ENCODE measurements at places on chromosomes 11 and 22.

- DNase-seq: no peak
Observed at GRCh38 chr11:85737738-85738137, 51.7 kb upstream of the CCDC89 start.

- DNase-seq: no peak
Observed at GRCh38 chr11:65801153-65801987, 14.5 kb downstream of the OVOL1 start.

DNA sequence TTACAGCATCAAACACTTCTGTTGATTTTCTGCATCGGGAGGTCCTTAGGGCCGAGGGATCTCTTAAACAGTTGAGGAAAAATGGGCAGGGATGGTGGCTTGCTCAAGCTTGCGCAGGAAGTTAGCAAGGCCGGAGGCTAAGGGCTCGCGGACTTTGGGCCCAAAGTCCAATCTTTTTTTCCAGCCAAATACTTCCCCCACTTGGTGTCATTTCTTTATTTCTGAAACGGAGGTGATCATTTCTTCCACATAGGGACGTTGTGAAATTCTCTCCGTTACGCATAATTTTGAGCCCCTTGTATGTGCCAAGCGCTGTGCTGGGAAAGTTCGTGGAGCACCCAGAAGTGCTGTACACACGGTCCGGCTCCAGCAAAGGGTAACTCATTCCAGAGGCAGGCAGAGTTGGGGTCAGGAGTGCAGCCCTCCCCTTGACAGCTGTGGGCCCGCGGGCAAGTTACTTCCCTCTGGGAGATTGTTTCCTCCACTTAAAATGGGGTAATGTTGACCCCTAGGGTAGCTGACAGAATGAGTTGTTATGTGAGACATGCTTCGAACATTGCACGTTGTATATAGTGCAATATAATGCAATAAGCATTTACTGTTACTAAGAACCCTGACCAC lies 809 bp downstream of the MIEF1 start:
- no peak for DNase-seq

DNA sequence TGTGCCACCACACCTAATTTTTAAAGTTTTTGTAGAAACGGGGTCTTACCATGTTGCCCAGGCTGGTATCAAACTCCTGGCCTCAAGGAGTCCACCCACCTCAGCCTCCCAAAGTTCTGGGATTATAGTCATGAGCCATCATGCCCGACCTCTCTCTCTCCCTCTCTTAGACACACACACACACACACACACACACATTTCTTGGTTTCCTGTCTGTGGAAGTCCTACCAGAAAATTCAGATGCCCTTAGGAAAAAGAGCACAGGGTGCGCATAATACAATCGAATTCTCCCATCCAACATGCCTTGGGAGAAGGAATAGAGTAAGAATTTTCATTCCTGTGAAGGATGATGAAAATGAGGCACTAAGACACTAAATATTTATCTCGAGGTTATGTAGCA lies 10.4 kb downstream of the MICAL3 start:
- DNase-seq: no peak

DNA sequence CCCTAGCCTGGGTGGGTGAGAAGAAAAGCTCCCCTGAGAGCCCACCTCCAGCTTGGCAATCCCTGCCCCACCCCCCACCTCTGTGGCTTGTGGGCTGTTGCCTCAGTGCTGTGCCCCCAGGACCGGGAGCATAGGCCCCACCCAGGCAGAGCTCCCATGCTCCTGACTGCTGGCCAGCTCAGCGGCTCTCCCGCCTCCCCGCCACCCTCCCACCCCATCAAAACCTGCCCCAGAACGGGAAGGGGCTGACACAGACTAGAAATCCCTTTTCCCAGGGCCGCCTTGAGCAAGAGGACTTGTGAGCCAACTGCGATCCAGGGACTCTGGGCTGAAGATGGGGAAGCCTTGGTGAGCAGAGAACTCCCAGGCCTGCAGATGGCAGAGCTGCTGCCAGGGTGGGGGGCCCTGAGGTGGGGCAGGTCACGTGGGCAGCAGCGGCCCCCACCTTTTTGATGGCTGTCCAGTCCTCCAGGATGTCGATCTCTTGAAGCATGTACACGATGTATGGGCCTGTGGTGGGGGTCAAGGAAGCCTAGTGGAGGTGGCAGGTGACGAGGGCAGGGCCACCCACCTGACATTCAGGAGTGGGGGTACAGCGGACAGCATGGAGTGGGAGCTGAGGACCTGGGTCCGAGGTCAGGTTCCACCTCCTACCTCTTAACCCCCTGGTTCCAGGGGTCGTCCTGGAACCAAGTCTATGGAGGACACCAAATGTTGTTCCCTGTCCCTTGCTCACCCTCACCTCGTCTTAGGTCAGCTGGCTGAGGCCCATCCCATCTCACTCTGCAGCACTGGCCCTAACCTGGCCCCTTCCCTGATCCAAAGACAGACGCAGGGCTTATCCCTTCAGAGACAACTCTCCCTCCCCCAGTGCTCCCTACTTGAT lies 2.3 kb upstream of the RIN1 start:
- DNase-seq: no peak

- DNase-seq: no peak
Observed at GRCh38 chr22:27399161-27399560, 402.4 kb downstream of the MN1 start.

- no peak for DNase-seq
Observed at GRCh38 chr11:128803449-128804245, 63.4 kb downstream of the KCNJ1 start.

DNA sequence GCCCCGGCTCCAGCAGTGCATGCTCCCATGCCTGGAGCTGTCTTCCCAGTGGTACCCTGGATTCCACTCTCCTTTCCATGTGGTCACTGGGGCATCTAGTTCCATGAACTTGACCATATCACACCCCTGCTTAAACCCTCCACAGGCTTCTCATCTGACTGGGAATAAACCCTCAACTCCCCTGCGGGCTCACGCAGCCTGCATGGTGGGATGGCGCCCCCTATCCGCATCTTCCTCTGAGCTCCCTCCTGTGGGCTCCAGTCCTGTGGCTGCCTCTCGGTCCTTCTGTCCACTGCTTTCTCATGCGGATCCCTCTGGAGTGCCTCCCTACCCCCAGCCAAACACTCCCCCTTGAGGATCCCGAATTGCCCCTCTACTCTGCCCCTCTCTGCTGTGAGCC lies 41.4 kb upstream of the TTLL12 start:
- DNase-seq: peak; percentile 62

GRCh38 chr11:95148938-95149337 lies 59.3 kb downstream of the ENDOD1 start:
- DNase-seq: no peak

GRCh38 chr22:34102633-34103032 lies 182.4 kb upstream of the LARGE1 start:
- peak; percentile 11 for DNase-seq

GRCh38 chr11:44576656-44577055 lies 11.2 kb downstream of the CD82 start:
- DNase-seq: no peak

GRCh38 chr11:17219016-17219415 lies 11.2 kb upstream of the PIK3C2A start:
- DNase-seq: no peak

- no peak for DNase-seq
Observed at GRCh38 chr11:71244116-71244810, 8.1 kb downstream of the SHANK2 start.

DNA sequence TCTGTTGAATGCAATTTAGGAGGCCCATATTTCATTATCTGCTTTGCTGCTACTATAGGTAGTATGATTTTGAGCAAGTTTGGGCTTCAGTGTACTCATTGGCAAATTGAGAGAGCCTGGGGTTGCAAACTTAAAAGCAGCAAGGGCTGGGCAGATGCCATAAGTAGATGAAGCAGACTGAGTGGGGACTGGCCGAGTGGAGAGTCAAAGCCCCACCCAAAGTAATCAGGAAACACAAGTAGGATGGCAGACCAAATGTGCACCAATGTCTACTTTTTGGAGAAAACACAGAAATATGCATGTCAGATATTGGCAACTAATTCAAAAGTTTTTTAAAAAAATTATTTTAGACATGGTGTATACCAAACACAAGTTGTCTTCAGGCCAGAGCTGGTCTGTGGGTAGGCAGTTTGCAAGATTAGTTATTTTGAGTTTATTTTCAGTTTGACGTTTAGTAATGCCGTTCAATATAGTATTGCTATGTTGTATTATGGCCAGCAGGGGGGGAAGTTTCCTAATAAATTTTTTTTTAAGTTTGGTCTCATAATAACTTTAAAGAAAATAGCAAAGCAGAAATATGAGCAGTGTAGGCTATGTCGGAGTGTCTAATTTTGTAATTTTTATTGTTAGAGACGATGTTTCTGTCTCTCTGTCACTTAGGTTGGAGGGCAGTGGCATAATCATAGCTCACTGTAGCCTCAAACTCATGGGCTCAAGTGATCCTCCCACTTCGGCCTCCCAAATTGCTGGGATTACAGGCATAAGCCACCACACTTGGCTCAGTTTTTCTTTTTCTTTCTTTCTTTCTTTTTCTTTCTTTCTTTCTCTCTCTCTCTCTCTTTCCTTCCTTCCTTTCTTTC lies 105.1 kb downstream of the HIPK3 start:
- no peak for DNase-seq

GRCh38 chr22:44860311-44860710 lies 107.9 kb downstream of the ARHGAP8 start:
- DNase-seq: no peak

DNA sequence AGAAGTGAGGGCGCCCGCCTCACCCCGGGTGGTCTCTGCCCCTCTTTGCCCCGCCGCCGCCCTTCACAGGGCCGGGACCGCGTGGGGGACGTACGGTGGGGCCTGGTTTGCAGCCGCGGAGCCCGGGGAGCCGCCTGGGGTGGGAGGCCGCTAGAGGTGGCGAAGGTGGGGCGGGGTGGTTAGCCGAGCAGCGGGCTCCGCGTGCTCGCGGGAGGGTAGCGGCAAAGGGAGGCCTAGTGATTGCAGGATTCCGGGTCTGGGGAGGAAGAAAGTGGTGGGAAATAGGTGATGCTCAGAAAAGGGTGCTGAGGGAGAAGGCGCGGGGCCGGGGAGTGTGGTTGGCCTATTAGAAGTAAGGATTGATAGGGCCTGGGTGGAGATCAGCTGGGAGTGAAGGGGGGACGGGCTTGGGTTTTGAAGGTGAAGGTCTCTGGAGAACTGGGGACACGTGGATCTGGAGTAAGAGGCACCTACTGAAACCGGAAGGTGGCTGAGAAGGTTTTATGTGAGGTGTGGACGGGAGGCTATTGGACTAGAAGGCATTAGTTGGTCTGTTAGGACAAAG lies 571 bp downstream of the FAR1 start:
- peak; percentile 65 for DNase-seq

- DNase-seq: no peak
Observed at GRCh38 chr11:45143494-45143893, 2.9 kb upstream of the PRDM11 start.

GRCh38 chr11:124670732-124671131 lies 2.8 kb downstream of the SIAE start:
- no peak for DNase-seq

DNA sequence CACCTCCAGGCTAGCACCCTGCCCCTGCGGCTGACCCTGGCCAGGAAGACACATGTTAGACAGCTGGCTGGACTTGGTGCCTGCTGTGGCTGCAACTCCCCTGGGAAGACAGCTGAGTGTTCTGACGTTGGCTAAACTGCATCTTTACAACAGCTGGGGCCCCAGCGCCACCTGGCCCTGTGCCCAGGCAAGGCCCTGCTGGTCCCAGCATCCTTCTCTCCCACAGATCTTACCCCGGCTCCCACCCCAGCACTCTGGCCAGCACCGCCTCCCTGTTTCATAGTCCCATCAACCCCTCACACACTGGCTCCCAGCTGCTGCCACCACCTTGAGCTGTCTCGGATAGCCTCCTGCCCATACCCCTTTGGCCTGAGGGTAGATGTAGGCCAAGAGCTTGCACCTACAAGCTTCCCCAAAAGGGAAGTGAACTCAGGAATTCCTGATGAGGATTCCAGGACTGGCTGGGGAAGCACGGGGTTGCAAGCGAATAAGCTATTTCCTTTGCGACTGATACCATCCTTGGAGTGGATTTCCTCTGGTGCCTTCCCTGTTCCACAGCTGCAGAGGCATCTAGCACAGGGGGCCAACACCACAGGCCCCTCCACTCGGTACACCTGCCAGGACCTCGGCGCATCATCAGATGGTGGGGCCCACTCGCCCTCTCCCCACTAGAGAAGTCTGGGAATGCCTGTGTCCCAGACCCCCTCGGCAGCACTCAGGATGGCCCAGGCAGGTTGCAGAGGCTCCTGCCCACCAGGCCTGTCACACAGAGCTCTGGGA lies 28.5 kb downstream of the RSPH14 start:
- DNase-seq: no peak

DNA sequence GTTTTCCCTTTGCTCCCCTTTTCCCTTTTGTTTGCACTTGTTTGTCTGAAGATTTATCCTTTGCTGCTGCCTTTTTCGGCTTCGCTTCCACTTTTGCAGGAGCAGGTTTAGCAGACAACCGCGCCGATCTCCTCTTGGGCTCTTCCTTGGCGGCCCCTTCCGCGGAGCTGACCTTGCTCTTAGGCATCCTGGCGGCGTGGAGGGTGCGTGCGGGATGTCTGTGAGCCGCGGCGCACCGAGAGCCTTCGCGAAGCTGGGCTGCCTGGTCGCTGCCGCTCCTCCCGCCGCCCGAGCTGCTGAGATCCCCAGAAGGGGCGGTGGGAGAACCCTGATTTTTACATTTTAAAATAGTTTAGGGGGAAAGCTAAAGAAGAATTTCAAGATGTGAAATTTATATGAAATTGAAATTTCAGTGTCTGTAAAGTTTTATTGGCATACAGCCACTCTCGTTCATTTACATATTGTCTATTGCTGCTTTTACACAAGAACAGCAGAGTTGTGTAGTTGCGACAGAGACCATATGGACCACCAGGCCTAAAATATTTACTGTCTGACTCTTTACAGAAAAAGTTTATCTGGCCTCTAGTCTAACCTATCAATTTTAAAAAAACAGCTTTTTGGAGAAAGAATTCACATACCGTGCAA lies 105.2 kb upstream of the RRM1 start:
- DNase-seq: peak; percentile 25

DNA sequence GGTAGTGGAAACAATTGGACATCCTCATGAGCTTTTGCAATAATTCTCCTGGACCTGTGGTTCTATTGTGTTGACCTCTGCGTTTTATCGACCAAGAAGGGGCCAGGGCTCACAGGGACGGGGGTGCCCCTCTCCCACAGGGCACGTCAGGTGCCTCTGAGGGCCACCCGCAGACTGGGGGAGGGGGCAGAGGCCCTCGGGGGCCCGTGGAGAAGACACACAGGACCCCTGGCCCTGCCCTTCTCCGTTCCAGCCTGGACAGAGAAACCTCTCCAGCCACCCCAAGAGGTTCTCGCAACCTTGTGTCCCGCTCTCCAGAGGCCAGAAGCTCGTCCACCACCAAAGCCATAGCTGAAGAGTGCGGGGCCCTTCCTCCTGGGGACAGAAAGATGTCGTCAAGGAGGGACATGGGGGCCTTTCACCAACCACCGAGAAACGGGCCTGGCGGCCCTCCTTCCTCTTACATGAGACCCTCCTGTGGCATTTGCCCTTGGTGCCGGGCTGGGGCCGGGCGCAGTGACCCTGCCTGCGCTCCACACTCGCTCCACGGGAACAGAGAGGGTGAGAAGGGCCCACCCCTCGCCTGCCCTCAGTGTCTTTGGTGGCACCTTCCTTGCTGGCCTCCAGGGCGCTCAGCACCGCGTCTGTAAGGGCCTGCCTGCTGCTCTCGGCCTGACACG lies 57.3 kb downstream of the GRAMD4 start:
- no peak for DNase-seq
